Stomach (tissue), 19 donors: ENCODE measurements at places on chromosomes 5 and 9. TPM values are rescaled to one million over a fixed set of nuclear protein-coding genes. Genes with fewer than 3 reads are reported as not detected.

DNA sequence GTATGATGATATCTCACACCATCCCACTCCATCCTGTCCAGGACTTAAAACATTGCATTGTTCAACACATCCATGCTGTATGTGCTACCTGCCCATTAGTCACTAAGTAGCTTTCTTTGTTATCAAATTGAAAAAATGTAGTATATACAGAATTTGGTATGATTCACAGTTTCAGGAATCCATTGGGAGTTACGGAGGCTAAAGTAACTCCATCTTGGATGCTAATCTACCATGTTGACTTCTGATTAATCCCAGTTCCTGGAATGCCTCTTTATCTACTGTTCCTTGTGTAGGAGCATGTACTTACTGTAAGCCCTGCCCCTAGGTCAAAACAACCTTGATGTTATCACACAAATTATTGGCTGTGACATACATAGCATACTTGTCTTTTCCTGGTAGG lies 38.9 kb upstream of the FOXB2 start:
- H3K27ac ChIP-seq, result no peak overlapping the region
- no peaks in the 10 kb centered on the region for H3K4me1 ChIP-seq
- no peak overlapping the region for H3K4me3 ChIP-seq

ODF2 gene
- 9.4 TPM for total RNA-seq

DNA sequence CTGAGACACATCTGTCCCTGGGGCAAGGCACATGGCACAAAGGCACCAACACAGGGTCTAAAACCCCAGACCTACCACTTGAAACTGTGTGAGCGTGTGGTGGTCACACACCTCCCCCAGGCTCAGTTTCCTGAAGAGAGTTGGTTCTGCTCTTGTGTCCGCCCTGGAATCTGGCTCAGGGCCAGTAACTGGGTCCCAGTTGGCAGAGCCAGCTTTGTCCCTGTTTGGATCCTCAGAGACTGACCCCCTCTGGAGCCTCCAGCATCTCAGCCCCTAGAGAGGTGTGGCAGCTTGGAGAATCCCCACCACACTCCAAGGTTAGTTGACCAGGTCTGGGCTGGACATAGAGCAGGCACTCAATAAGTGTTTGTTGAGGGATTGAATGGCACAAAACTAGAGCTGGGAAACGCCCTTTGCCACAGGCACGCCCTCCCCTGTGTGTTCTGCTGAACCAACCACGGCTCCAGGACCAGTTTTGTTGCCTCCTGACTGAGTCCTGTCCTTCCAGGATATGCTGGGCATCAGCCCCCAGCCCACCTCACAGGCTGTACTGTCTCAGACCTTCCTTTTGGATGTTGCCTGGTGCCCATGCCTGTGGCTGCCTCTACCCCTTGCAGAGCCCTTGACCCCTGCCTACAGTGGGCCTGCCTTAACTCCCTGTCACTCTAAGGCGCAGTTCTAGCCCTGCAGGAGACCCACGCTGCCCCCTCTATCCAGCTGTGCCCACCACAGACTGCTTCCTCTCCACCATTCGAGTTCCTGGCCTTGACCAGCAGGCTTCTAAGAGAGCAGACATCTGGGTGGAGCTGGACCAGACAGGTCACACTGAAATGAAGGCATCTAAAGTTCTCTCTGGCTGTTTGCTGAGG lies 3.8 kb upstream of the PDLIM4 start:
- no peak for DNase-seq
- H3K27ac ChIP-seq, result peak overlapping the region; percentile 13
- peaks cover 4% of the 10 kb centered on the region for H3K27me3 ChIP-seq
- no peak overlapping the region for H3K4me3 ChIP-seq
- H3K4me1 ChIP-seq, result no peaks in the 10 kb centered on the region

DNA sequence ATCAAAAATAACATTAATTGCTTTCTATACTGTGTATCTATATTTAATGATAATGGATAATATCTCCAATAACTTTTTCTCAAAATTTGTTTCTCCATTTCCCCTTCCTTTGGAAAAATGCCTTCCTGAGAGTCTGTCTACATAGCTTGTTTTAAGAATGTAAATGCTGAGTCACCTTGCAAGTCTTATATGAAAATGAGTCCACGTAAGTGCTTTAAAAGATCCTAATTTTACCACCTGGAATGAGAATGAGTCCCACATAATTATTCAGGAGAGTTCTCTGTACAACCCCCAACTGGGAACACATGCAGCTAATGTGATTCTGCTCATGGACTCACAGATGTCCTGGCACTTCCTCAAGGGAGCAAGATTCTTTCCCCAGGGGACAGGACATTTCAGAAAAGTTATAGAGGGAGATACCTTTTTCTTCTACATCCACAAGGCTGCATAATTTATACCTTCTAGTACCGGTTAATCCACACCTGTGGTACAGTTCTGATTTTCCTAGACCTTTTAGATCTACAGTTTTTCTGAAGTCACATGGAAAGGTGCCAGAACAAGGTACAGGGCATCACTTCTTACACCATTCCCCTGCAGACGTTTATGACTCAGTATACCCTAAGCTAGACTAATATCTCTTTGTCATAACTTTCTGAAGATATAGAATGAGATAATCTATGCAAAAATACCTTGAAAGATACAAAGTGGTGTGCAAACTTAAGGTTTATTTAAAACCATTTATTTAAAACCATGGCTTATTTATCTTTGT lies 314.1 kb downstream of the CETN3 start:
- H3K27ac ChIP-seq, result no peak overlapping the region
- H3K4me1 ChIP-seq, result no peaks in the 10 kb centered on the region

KIF24 gene
- total RNA-seq, result 5.8 TPM

SPINK4 gene
- not detected for total RNA-seq

GRCh38 chr9:34224349-34224748 lies 45.5 kb downstream of the UBAP1 start:
- no peak overlapping the region for H3K4me3 ChIP-seq
- H3K36me3 ChIP-seq, result peaks cover 3% of the 10 kb centered on the region
- no peaks in the 10 kb centered on the region for H3K27me3 ChIP-seq
- H3K4me1 ChIP-seq, result peaks cover 12% of the 10 kb centered on the region
- no peak for DNase-seq
- H3K27ac ChIP-seq, result no peak overlapping the region
